ENCODE measurements at places on chromosomes 4 and X.
A peak's percentile ranks its signal among the peaks of the same experiment; 100 is the strongest.

- DNase-seq, result peak; percentile 78
Measured at GRCh38 chr4:140755774-140756318, 339 bp downstream of the TBC1D9 start.

- peak; percentile 18 for DNase-seq
Measured at GRCh38 chr4:109007976-109008375, 245.1 kb upstream of the ETNPPL start.

GRCh38 chr4:30825008-30825770 is 105.0 kb downstream of the PCDH7 start:
- no peak for DNase-seq

GRCh38 chr4:127250577-127250976 is 382.2 kb upstream of the INTU start:
- DNase-seq, result no peak

- no peak for DNase-seq
Measured at GRCh38 chr4:156193800-156194199, 240.1 kb upstream of the CTSO start.

GRCh38 chr4:37802068-37802666 is 24.3 kb upstream of the PGM2 start:
- peak; percentile 77 for DNase-seq

GRCh38 chr4:159002950-159003349 is 99.9 kb upstream of the RAPGEF2 start:
- DNase-seq, result no peak

DNA sequence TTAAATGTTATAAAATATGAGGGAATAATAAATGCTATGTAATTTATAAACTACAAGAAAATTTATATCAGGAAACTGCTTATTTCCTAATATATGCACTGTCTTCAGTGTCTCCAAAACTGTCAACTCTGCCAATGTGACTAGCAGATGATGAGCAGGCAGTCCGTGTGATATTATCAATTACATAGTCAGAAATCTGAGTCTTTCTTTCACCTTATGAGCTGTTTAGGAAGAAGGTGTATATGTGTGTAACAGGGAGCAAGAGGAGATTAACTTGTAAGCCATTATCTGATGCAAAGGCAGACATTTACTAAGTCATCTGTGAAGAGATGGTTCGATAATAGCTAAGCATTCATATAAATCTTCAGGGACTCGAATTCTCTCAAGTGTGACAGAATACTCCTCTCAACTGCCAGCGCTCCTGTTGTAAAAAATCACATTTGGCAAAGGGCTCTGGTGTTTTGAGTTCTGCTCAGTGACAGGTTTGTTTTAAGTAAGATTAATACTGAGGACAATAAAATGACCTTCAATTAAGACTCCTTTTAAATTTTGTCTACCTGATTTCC is 79.7 kb downstream of the SNCA start:
- DNase-seq, result no peak

DNA sequence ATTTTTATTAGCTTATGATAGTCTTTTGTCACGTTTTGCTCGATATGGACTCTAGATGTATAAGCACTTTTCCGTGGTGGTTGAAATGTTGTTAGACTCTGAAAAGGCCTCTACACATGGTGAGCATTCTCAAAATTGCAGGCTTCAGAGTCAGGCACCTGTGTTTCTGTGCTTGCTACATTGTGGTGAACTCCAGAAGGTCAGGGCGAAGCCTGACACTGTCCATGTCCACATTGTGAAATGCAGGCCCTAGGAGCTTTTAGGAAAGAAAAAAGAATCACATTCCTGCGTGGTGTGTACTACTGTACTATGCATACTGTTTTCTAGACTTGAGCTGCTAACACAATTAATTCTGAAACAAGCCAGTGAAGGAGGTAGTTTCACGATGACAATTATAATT is 86.3 kb downstream of the HS3ST1 start:
- no peak for DNase-seq

GRCh38 chrX:15236146-15236545 is 33.7 kb downstream of the ASB9 start:
- DNase-seq, result no peak

DNA sequence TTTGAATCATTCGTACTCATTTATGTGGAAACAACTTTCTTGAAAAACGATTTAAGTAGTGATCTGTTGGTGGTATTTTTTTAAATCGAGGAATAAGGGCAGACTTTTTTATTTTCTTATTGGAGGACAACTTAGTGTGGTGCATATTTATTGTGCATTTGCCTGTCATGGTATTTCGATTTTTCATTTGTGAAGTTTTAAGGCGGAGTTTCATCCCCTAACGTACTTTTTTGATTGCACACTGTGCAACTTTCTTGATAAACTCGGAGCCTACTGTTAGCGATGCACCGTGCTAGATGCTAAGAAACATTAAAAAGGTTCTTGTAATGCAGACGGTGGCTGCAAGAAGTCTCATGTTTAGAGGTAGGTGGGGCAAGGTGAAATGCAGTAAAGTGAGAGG is 1.4 kb downstream of the ZFX start:
- DNase-seq, result no peak

Data from neural progenitor cell (in vitro differentiated cells).